Cardiac muscle cell (in vitro differentiated cells and primary cell): ENCODE measurements at places on chromosomes 13 and 19. TPM values are rescaled to one million over a fixed set of nuclear protein-coding genes. Genes with fewer than 3 reads are reported as not detected.

DNA sequence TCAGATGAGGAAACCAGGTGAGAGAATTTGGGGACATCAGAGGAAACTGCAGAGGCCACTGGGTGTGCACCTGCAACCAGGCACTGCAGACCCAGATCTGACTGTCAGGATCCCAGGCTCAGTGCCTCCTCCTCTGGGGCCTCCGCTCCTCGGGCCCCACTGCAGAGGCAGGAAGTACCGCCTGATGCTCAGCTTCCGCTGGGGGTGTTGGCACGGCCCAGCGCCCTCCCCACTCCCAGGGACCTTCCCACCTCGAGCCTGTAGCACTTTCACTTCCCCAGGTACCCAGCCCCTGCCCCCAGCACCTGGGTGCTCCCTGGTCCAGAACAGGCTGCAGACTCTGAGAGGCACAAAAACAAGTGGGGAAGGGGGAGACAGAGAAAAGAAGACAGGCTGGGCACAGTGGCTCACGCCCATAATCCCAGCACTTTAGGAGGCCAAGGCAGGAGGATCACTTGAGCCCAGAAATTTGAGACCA, 1.4 kb upstream of the CD37 start:
- H3K27me3 ChIP-seq = no peaks in the 10 kb centered on the region
- no peaks in the 10 kb centered on the region for H3K36me3 ChIP-seq
- DNase-seq = no peak
- H3K27ac ChIP-seq = no peak overlapping the region
- no peak overlapping the region for H3K4me3 ChIP-seq

GRCh38 chr13:80009760-80010159, 331.2 kb downstream of the SPRY2 start:
- H3K27me3 ChIP-seq = no peaks in the 10 kb centered on the region
- no peaks in the 10 kb centered on the region for H3K36me3 ChIP-seq
- peaks cover 6% of the 10 kb centered on the region for H3K4me1 ChIP-seq
- H3K27ac ChIP-seq = no peak overlapping the region

GRCh38 chr13:23516190-23516589, 54.0 kb upstream of the TNFRSF19 start:
- no peak overlapping the region for H3K4me3 ChIP-seq
- H3K27me3 ChIP-seq = no peaks in the 10 kb centered on the region
- H3K4me1 ChIP-seq = peaks cover 64% of the 10 kb centered on the region
- H3K36me3 ChIP-seq = no peaks in the 10 kb centered on the region
- DNase-seq = no peak
- H3K27ac ChIP-seq = no peak overlapping the region

- H3K27ac ChIP-seq = no peak overlapping the region
- DNase-seq = no peak
- H3K4me3 ChIP-seq = no peak overlapping the region
- H3K36me3 ChIP-seq = no peaks in the 10 kb centered on the region
- H3K4me1 ChIP-seq = no peaks in the 10 kb centered on the region
Measured at GRCh38 chr13:46761866-46762265, 35.1 kb downstream of the ESD start.

- DNase-seq = no peak
- no peak overlapping the region for H3K4me3 ChIP-seq
- no peak overlapping the region for H3K27ac ChIP-seq
- no peaks in the 10 kb centered on the region for H3K27me3 ChIP-seq
Measured at GRCh38 chr13:59690857-59691500, 472.7 kb downstream of the DIAPH3 start.

DNA sequence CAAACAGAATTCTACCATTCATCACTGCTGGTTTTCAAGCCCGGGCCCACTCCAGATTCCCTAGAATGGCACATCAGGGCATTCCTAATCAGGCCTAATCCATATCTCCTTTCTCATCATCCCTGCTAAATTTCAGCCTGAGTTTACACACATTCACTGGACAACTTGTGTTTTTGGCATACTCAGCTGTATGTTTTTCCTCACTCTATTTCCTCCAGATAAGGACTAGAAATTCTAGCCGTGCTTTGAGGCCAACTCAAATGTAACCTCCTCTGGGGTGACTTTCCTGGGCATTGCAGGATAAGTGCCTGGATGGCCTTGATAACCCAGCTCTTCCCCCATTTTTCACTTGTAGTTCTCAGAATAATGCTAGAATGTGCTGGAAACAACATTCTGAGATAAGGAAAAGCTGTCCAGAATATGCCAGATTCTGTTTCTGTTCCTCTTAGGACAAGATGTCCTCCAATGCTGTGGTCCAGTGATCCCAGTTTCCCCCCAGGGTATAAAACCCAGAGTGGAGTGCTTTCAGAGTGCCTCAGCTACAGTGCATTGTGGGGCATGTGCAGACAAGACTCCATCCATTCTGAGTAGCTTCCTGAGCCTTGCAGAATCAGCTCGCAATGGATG, 66.9 kb upstream of the CLDN10 start:
- H3K36me3 ChIP-seq = no peaks in the 10 kb centered on the region
- peak; percentile 57 for DNase-seq
- no peak overlapping the region for H3K4me3 ChIP-seq
- no peaks in the 10 kb centered on the region for H3K4me1 ChIP-seq
- H3K27me3 ChIP-seq = no peaks in the 10 kb centered on the region

DNA sequence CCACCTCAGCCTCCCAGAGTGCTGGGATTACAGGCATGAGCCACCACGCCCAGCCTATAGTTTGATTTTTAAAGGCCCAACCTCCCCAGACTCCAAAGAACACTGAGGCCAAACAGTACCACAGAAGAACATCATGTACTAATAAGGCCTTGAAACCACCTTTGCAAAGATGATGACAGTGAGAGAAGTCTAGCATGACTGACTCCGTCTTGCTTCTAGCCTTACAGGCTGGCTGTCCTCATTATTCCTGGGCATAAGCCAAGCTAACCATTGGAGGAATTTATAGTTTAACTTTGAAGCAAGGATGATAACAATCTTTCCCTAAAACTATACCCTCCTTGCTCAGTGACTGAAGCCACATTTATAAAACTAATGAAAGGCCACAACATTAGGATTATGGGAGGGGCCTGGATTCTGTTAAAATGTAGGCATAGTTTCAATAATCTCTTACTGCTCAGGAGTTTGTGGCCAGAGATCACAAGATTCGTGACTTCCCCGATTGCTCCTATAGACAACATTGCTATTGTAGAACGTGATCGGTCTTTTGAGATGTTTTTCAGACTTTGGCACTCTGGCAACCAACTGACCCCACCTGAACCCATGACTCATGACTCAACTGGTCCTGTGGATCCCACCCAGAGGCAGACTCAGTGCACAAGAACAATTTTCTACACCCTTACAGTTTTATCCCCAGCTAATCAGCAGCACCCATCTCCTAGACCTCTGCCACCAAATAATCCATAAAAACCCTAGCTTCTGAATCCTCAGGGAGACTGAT, 17.6 kb downstream of the GPR42 start:
- H3K27me3 ChIP-seq = no peaks in the 10 kb centered on the region
- DNase-seq = no peak
- no peak overlapping the region for H3K27ac ChIP-seq

DNA sequence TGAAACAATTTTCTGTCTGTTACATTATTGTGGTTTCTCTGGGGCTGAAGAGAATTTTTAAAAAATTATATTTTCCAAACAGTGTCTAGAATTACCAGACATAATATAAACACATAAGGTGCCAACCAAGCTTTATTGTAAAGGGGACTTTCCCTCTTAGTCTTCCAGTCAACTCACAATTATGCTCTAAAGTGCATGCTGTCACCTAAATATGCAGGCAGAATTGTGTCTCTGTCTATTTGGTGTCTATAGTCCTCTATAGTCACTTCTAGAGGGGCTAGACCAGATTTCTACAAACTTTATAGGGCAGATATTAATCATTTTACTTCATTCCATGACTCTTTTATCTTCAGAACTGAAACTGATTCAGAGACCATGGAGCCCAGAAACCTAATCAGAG, 12.8 kb downstream of the ZNF254 start:
- no peaks in the 10 kb centered on the region for H3K27me3 ChIP-seq
- peak overlapping the region; percentile 18 for H3K27ac ChIP-seq
- no peak overlapping the region for H3K4me3 ChIP-seq

GRCh38 chr13:99894840-99895443, 76.6 kb downstream of the ZIC5 start:
- no peaks in the 10 kb centered on the region for H3K4me1 ChIP-seq
- no peak overlapping the region for H3K27ac ChIP-seq
- H3K27me3 ChIP-seq = peaks cover 56% of the 10 kb centered on the region
- no peaks in the 10 kb centered on the region for H3K36me3 ChIP-seq
- DNase-seq = no peak

GRCh38 chr13:71858647-71859046, 8.4 kb downstream of the DACH1 start:
- H3K36me3 ChIP-seq = no peaks in the 10 kb centered on the region
- no peak overlapping the region for H3K27ac ChIP-seq
- no peaks in the 10 kb centered on the region for H3K4me1 ChIP-seq

DNA sequence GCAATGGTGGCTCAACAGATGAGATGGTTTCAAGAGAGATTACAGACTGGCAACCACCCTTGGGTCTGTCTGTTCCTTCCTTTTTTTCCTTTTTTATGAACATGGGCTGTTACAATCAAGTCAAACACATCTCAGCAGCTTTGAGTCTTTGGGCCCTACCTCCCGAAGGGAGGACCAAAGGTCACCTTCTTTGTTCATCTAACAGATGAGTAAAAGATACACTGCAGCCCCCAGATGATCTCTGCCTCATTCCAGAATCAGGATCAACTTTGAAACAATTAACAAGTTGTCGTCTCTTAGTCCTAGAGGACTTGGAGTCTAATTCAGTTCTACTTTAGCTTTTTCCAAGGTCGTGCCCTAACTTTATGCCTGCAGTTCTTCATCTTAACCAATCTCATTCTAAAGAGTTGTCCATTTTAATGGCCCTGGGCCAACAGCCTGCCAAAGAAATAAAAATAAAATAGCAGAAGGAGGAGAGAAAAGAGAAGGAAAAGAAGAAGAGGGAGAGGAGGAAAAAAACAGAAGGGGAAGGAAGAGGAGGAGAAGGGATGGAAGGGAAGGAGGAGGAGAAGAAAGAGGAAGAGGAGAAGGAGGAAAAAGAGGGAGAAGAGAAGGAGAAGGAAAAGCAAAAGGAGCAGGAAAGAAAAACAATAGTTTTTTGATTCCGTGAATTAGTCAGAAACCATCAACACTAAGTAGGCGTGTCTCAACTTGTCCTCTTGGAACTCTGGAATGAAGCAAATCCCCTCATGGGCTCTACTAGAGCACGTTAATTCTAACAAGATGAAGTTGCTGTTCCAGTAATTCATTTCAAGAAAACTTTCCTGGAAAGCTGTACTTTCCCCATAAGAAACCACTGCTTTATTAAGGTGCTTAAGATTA, 281.2 kb downstream of the FOXO1 start:
- H3K36me3 ChIP-seq = no peaks in the 10 kb centered on the region
- H3K4me3 ChIP-seq = no peak overlapping the region
- H3K27me3 ChIP-seq = no peaks in the 10 kb centered on the region
- DNase-seq = no peak
- peaks cover 10% of the 10 kb centered on the region for H3K4me1 ChIP-seq

DNA sequence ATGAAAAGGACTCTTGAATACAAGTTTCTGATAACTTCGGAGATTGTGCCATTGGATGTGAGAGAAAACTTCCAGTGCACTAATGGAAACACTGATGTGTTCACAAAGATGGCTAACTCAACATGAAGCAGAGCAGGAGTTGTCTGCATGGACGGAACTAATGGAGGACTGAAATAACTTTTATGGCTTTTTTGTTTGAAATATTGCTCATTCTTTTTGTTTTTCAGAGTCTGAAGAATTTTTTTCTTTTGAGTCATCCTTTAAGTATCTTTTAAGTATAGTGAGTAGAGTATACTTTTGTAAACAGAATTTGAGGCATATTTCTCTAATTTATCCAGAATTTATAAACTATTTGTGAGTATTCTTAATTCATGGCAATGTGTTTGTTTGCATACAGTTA, 25.7 kb downstream of the CRYL1 start:
- H3K4me3 ChIP-seq = no peak overlapping the region
- H3K27me3 ChIP-seq = no peaks in the 10 kb centered on the region
- peaks cover 4% of the 10 kb centered on the region for H3K4me1 ChIP-seq
- H3K27ac ChIP-seq = no peak overlapping the region

- DNase-seq = no peak
- no peak overlapping the region for H3K4me3 ChIP-seq
- no peak overlapping the region for H3K27ac ChIP-seq
- no peaks in the 10 kb centered on the region for H3K4me1 ChIP-seq
- no peaks in the 10 kb centered on the region for H3K36me3 ChIP-seq
Measured at GRCh38 chr13:75657111-75657510, 21.0 kb downstream of the LMO7 start.

- no peak overlapping the region for H3K4me3 ChIP-seq
- no peaks in the 10 kb centered on the region for H3K4me1 ChIP-seq
Measured at GRCh38 chr19:13262450-13262849, 112.2 kb downstream of the IER2 start.

DNA sequence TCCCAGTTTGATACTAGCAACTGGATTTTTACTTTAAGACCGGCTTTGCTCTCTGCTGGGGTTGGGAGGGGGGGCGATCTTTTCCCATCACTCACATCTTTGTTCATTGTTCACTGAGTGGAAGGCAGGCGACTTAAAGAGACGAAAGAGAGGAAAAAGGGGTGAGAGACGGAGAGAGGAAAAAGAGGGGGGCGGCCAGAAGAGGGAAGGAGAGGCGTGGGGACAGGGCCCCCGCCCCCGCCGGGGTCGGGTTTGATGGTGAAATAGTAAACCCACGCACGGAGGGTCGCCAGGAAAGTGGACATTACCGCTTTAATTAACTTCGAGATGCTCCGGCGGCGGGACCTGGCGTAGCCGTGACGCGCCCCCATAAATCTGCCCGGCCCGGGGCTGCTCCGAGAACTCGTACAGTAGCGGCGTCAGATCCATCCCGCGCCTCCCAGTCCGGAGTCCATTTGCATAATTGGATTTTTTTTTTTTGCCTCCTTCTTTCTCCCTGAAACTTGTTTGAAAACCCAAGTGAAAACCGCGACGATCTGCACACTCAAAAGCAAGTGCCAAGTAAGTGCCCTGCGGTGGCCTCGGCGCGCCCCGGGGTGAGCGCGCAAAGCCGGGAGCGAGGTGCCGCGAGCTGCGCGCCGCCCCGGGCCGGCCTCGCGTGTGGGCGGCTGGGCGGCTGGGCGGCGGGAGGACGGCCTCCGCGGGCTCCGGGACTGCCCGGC, 143.9 kb upstream of the ZNF536 start:
- no peak overlapping the region for H3K27ac ChIP-seq
- H3K4me3 ChIP-seq = peak overlapping the region; percentile 45
- no peaks in the 10 kb centered on the region for H3K36me3 ChIP-seq

GRCh38 chr13:96781141-96781540, 213.1 kb downstream of the OXGR1 start:
- H3K36me3 ChIP-seq = no peaks in the 10 kb centered on the region
- H3K27ac ChIP-seq = no peak overlapping the region
- peaks cover 9% of the 10 kb centered on the region for H3K4me1 ChIP-seq

GRCh38 chr13:97316390-97316789, 94.3 kb downstream of the MBNL2 start:
- H3K27ac ChIP-seq = no peak overlapping the region
- H3K4me1 ChIP-seq = no peaks in the 10 kb centered on the region
- DNase-seq = no peak
- H3K4me3 ChIP-seq = no peak overlapping the region

- H3K27me3 ChIP-seq = no peaks in the 10 kb centered on the region
- peaks cover 4% of the 10 kb centered on the region for H3K4me1 ChIP-seq
- no peak for DNase-seq
- H3K4me3 ChIP-seq = no peak overlapping the region
- H3K27ac ChIP-seq = peak overlapping the region; percentile 66
Measured at GRCh38 chr19:39385629-39386411, 5.1 kb downstream of the PAF1 start.

Gene VSTM2B
- total RNA-seq = 0.39 TPM in 1 of 2 replicates, not detected in the other

Gene TEKTIP1
- total RNA-seq = 1.9 and 5.4 TPM in 2 replicates

Gene CGB8
- total RNA-seq = not detected in 2 replicates
